ENCODE measurements at places on chromosomes 6 and 20.

GRCh38 chr20:11890331-11891076, 27.2 kb upstream of the BTBD3 start:
- no peaks in the 10 kb centered on the region for H3K4me1 ChIP-seq
- peak overlapping the region; percentile 93 for H3K27ac ChIP-seq
- H3K36me3 ChIP-seq: no peaks in the 10 kb centered on the region
- no peaks in the 10 kb centered on the region for H3K27me3 ChIP-seq
- H3K4me3 ChIP-seq: peak overlapping the region; percentile 90

- H3K36me3 ChIP-seq: no peaks in the 10 kb centered on the region
- no peak for DNase-seq
- no peaks in the 10 kb centered on the region for H3K27me3 ChIP-seq
- no peaks in the 10 kb centered on the region for H3K4me1 ChIP-seq
- no peak overlapping the region for H3K27ac ChIP-seq
- no peak overlapping the region for H3K4me3 ChIP-seq
Observed at GRCh38 chr20:56683077-56683865, 54.2 kb downstream of the TFAP2C start.

DNA sequence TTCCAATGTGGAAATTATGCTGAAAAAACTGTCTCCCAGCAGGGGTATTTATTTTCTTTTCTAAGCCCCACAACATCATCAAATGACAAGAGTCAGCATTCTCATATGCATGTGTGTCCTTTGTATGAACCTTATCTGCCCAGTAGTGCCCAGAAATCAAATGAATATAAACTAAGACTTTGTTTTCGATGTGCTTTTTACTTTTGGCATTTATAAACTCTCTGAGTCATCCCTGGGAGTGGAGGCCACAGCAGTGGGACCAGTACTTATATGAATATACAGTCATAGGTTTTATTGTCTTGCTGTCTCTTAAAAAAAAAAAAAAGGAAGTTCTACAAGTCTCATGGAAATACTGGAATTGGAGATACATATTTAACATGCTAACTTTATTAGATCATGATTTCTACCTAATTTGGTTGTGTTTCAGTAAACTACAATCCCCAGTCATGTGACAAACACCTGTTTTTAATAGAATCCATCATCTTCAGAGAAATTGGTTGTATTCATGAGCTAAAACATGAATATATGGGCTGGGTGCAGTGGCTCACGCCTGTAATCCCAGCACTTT, 99.2 kb upstream of the TMEM181 start:
- no peaks in the 10 kb centered on the region for H3K27me3 ChIP-seq
- no peak overlapping the region for H3K27ac ChIP-seq
- no peak for DNase-seq
- no peaks in the 10 kb centered on the region for H3K4me1 ChIP-seq
- H3K36me3 ChIP-seq: peaks cover 17% of the 10 kb centered on the region

GRCh38 chr6:29739136-29739881, 16.1 kb downstream of the HLA-F start:
- H3K4me1 ChIP-seq: no peaks in the 10 kb centered on the region
- DNase-seq: no peak
- no peak overlapping the region for H3K27ac ChIP-seq
- no peak overlapping the region for H3K4me3 ChIP-seq

GRCh38 chr6:85392379-85392778, 57.5 kb upstream of the NT5E start:
- H3K4me1 ChIP-seq: peaks cover 13% of the 10 kb centered on the region
- no peaks in the 10 kb centered on the region for H3K27me3 ChIP-seq
- no peaks in the 10 kb centered on the region for H3K36me3 ChIP-seq
- no peak overlapping the region for H3K4me3 ChIP-seq
- H3K27ac ChIP-seq: no peak overlapping the region
- DNase-seq: no peak

- no peaks in the 10 kb centered on the region for H3K27me3 ChIP-seq
- no peaks in the 10 kb centered on the region for H3K36me3 ChIP-seq
- H3K4me1 ChIP-seq: no peaks in the 10 kb centered on the region
- no peak overlapping the region for H3K27ac ChIP-seq
Observed at GRCh38 chr6:86712039-86712438, 225.3 kb upstream of the HTR1E start.

- H3K4me1 ChIP-seq: peaks cover 37% of the 10 kb centered on the region
- H3K36me3 ChIP-seq: peaks cover 25% of the 10 kb centered on the region
- no peaks in the 10 kb centered on the region for H3K27me3 ChIP-seq
- peak overlapping the region; percentile 99 for H3K27ac ChIP-seq
Observed at GRCh38 chr20:10670501-10671220, 3.1 kb downstream of the JAG1 start.

DNA sequence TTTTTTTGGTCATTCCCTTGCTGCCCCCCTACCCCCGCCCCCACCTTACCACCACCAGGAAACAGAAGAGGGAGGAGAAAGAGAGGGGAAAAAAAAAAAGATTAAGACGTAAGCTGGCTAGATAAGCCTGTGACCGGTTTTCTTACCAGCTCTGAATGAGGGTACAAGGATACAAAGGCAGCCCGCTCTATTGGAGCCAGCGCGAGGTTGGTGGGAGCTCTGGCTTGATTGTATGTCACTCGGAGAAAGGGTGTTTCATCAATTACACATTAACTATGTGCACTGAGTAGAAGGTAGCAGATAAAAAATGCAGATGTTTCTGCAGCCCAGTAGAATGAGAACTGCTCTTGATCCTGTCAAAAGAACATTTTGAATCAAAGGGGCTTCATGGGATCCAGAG, 28.6 kb upstream of the OLIG3 start:
- peaks cover 17% of the 10 kb centered on the region for H3K27me3 ChIP-seq
- peaks cover 4% of the 10 kb centered on the region for H3K4me1 ChIP-seq
- no peaks in the 10 kb centered on the region for H3K36me3 ChIP-seq
- DNase-seq: no peak
- H3K27ac ChIP-seq: no peak overlapping the region

- no peak overlapping the region for H3K27ac ChIP-seq
- H3K36me3 ChIP-seq: no peaks in the 10 kb centered on the region
Observed at GRCh38 chr6:31246051-31246521, 25.8 kb downstream of the HLA-C start.

DNA sequence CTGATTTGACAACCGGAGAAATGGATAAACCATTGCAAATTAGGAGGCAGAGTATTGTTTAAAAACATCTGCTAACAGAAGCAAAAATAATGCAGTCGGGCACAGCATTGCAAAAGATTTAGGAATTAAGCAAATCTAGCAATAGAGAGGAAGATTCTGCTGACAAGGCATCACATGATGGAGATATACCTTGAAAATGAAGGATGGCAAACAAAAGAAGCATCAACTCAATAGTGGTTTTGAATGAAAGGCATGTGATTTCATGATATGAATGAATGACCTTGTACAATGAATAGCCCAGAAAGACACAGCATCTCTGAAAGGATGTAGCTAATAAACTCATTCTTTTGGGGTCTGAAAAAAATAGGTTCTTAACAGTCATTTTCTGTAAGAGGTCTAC, 8.6 kb upstream of the RBM39 start:
- no peak for DNase-seq
- H3K4me1 ChIP-seq: no peaks in the 10 kb centered on the region
- H3K27me3 ChIP-seq: no peaks in the 10 kb centered on the region
- H3K36me3 ChIP-seq: no peaks in the 10 kb centered on the region

DNA sequence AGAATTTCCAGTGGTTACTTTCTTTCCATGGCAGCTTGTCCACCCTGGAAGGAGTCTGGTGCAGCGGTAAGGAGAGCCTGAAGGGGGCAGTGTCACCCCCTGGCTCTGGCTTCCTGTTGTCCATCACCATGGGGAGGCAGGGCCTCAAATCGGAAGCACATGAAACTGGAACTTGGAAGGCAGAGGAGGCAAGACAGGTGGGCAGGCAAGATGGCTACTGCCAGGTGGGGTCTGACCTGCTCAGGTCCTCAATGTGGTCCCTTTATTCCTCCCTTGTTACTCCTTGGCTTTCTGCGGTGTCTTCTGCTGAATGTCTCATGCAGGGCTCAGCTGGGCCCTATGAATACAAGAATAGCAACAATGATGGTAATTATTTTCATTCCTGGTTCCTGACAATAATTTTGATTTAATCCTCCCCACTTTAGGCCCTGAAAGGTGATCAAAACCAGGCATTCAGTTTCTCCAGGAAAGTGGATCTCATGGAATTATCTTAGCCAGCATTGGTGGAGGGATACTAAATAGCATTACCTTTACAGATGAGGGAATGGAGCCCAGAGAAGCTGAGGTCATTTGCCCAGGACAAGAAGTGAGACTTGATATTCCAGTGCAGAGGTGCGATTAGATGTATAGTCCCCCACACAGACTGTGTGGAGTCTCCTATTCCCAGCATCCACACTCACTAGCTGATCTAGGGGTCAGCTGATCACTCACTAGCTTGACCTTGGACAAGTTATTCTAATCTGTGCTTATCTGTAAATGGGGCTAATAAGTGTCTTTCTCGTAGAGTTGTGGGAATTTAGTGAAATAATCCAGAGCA, 17.6 kb upstream of the SNAI1 start:
- no peak overlapping the region for H3K4me3 ChIP-seq
- H3K27ac ChIP-seq: no peak overlapping the region
- DNase-seq: no peak
- no peaks in the 10 kb centered on the region for H3K4me1 ChIP-seq

- H3K4me3 ChIP-seq: no peak overlapping the region
- no peak overlapping the region for H3K27ac ChIP-seq
- no peaks in the 10 kb centered on the region for H3K36me3 ChIP-seq
- H3K4me1 ChIP-seq: no peaks in the 10 kb centered on the region
- no peaks in the 10 kb centered on the region for H3K27me3 ChIP-seq
Observed at GRCh38 chr6:98574984-98575383, 259.4 kb upstream of the POU3F2 start.

GRCh38 chr20:16292226-16292880, 280.9 kb downstream of the KIF16B start:
- no peak for DNase-seq
- H3K27me3 ChIP-seq: no peaks in the 10 kb centered on the region
- no peaks in the 10 kb centered on the region for H3K4me1 ChIP-seq
- H3K4me3 ChIP-seq: no peak overlapping the region
- no peak overlapping the region for H3K27ac ChIP-seq

DNA sequence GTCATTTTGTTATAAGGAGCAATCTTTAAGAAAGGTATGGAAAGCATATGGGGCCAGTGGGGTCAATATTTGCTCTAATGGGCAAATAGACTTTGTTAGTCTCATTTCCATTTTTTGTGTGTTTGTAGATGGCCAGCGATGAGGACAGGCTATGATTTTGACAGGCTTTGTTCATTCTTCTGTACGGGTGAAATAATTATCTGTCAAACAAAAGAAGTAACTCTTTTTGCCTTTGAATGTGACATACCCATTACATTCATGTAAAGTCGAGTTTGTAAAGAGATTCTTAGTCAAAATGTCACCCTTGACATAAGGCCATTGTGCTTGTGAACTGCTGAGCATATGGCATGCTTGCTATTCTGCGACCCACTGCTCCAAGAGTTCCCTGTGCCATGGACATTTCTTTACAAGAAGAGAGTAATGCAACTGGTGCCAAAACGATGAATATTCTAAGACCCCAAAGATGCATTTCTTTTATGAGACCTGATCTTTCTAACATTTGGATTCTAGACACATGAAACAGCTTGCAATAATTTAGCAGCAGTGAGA, 38.2 kb upstream of the JAG1 start:
- peak overlapping the region; percentile 62 for H3K27ac ChIP-seq
- DNase-seq: no peak
- no peak overlapping the region for H3K4me3 ChIP-seq
- peaks cover 3% of the 10 kb centered on the region for H3K4me1 ChIP-seq

DNA sequence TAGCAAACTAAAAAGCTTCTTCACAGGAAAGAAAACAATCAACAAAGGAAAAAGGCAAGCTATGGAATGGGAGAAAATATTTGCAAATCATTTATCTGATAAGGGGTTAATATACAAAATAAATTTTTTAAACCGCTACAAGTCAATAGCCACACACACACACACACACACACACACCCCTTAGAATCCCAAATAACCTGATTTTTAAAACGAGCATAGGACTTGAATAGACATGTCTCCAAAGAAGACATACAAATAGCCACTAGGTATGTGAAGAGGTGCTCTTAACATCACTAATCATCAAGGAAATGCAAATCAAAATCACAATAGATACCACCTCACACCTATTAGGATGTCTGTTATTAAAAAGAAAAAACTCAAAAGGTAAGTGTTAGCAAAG, 187.7 kb downstream of the TRIM27 start:
- no peaks in the 10 kb centered on the region for H3K4me1 ChIP-seq
- no peak for DNase-seq
- no peak overlapping the region for H3K4me3 ChIP-seq
- H3K36me3 ChIP-seq: no peaks in the 10 kb centered on the region

- H3K4me1 ChIP-seq: no peaks in the 10 kb centered on the region
- no peak overlapping the region for H3K27ac ChIP-seq
- H3K36me3 ChIP-seq: no peaks in the 10 kb centered on the region
- H3K27me3 ChIP-seq: no peaks in the 10 kb centered on the region
Observed at GRCh38 chr20:8362457-8362856, 230.4 kb downstream of the PLCB1 start.

- H3K27me3 ChIP-seq: no peaks in the 10 kb centered on the region
- H3K4me1 ChIP-seq: peaks cover 20% of the 10 kb centered on the region
Observed at GRCh38 chr6:76703285-76703684, 630.8 kb upstream of the IMPG1 start.

- no peaks in the 10 kb centered on the region for H3K4me1 ChIP-seq
- H3K4me3 ChIP-seq: no peak overlapping the region
- H3K36me3 ChIP-seq: no peaks in the 10 kb centered on the region
- no peak for DNase-seq
- H3K27ac ChIP-seq: no peak overlapping the region
- H3K27me3 ChIP-seq: no peaks in the 10 kb centered on the region
Observed at GRCh38 chr20:6993011-6993410, 225.5 kb downstream of the BMP2 start.

DNA sequence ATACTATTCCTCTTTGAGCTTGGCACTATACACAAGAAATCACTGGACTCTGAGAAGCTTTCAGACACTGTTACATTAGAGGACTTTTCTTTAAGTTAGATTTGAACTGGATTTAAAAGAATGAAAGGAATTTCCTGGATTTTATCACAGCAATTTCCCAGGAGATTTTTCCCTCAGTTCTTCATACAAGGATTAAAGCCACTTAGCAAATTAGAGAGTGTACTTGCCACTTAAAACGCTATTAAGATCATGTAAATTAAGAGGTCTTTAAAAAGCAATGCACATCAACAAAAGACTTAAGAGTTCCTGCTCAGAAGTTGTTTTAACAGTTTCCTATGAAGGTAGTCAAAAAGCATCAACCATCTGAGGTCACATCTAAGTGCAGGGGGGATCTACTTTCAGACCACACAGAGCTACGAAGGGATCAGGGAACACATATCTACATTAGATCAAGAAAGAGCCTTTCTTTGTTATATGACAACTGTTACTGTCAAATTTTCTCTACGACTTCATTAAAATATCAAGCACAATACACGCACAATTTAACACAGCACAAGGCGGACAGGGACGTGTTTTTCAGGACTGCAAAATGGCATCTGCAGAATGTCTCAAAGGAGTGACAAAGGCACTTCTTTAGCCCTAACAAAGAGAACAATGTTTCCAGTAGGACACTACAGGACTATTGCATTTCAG, 65.8 kb downstream of the EPB41L2 start:
- H3K27me3 ChIP-seq: no peaks in the 10 kb centered on the region
- H3K4me3 ChIP-seq: no peak overlapping the region
- DNase-seq: no peak
- no peak overlapping the region for H3K27ac ChIP-seq
- H3K4me1 ChIP-seq: peaks cover 5% of the 10 kb centered on the region
